ENCODE measurements at places on chromosomes 5 and 9.

DNA sequence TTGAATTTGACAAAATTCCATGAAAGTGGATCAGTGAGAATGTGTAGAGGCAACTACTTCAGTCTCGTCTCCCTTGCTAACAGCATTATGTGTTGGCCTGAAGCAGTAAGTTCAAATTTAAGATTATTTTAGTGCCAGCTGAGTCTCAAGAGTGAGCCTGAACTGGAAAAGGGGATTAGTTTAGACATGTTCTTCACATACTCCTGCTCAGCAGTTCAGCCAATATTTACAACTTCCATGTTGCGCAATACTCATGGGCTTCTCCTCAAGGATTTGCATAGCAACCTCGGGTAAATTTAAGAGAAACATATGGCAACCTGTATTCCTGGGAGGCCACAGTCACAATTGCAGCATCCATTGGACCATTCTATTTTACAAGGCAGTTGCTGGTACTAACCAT lies 553.8 kb downstream of the PTPRD start:
- no peak for DNase-seq

- DNase-seq, result no peak
Observed at GRCh38 chr5:78544561-78545201, 103.9 kb downstream of the LHFPL2 start.

GRCh38 chr5:132677682-132678400 lies 4.1 kb downstream of the IL4 start:
- no peak for DNase-seq

- DNase-seq, result no peak
Observed at GRCh38 chr5:149517461-149518122, 33.6 kb downstream of the CSNK1A1 start.

DNA sequence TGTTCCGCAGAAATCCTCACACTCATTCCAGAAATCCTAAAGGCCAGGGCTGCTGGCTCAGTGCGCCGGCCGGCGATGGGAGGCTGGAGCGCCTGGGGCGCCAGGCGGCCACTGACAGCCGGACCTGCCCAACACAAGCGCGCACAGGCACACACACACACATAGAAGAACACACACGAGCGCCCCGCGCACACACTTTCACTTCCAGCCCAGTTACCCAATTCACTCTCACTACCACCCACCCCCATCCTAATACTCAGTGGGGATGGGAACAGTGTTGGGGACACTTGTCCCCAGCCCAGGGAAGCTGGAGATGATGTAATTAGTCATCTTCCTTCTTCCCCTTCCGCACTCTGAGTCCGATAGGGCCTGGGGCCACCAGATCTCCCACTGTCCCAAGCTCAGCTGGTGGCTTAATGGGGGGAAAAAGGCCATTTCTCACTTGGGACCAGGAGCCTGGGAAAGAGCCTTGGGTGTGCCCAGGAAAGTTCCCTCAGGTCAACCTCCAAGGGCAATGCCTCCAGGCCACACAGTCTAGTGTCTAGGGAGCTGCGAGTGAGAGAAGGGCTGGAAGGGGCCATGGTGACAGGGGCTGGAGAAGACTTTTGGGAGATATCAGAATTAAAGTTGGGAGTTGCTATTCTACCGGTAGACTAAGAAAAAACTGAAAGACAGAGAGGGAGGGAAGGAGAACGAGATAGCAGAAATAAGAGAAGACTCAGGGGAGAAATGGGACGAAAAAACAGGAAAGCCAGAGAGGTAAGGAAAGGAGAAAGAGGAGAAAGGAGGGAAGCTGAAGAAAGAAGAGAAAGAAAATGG lies 1.7 kb downstream of the EBF1 start:
- no peak for DNase-seq

GRCh38 chr5:27080147-27080546 lies 41.8 kb upstream of the CDH9 start:
- no peak for DNase-seq

- DNase-seq, result no peak
Observed at GRCh38 chr9:97804059-97804365, 49.0 kb upstream of the FOXE1 start.

GRCh38 chr5:107320376-107320775 lies 350.4 kb downstream of the EFNA5 start:
- DNase-seq, result no peak

GRCh38 chr9:114330636-114331035 lies 967 bp downstream of the ORM2 start:
- DNase-seq, result no peak

- no peak for DNase-seq
Observed at GRCh38 chr5:133192716-133193115, 140.9 kb downstream of the HSPA4 start.

- DNase-seq, result no peak
Observed at GRCh38 chr5:19987612-19988361, at the start of gene CDH18. CDH18 (minus strand) TSS chr5:19988200; CDS start chr5:19838986, 149,214 bp downstream.

DNA sequence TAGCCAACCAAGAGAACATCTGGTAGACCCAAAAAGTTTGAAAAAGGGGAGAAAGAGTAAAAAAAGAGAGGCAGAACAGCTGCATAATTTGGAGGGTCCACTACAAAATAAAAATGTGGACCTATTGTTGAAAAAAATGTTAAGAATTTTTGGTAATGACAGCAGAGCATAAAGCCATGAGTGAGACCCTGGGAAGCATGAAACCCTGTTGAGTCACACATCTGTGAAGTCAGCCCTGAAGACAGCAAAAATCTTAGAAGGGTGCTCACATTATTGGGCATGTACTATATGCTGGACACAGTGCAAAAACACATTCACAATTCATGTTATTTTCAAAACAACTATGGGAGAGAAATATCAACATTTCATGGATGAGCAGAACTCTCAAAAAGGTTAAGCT lies 56.4 kb upstream of the LIFR start:
- no peak for DNase-seq

DNA sequence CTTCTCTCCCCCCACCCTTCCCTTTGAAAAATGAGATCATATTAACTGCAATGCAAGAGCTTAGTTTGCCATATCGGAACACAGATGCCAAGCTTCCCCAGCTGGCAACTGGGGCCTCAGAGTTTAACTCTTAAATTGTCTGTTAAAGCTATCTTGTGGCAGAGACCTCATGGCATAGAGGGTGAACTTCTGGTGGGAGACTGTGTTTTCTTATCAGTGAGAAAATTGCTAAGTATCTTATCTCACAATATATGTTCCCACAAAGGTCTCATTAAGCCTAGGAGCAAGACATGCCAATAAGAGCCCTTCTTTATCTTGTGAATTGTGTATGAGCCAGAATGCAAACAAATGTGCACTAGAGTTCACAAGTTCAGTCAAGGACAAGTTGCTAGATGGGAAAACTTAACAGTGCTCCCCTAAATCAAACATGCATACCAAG lies 12.3 kb downstream of the NFIB start:
- no peak for DNase-seq

DNA sequence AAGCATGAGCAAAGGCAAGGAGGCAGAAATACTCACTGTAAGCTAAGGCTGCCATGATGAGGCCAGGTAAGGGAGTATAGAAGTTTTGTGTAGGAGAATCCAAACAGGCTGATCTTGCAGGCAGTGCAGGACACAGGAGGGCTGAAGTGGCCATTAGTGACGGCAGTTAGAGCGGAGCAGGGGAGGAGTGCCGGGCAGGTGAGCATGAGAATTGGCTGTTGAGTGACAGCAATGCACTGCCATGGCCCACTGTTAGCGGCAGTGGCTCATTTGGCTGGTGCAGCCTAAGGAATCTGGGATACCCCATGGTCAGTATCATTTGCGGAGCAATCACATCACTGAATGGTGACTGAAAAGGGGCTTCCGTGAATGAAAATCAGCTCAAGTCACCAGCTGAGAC lies 22.8 kb downstream of the RGS3 start:
- DNase-seq, result no peak

DNA sequence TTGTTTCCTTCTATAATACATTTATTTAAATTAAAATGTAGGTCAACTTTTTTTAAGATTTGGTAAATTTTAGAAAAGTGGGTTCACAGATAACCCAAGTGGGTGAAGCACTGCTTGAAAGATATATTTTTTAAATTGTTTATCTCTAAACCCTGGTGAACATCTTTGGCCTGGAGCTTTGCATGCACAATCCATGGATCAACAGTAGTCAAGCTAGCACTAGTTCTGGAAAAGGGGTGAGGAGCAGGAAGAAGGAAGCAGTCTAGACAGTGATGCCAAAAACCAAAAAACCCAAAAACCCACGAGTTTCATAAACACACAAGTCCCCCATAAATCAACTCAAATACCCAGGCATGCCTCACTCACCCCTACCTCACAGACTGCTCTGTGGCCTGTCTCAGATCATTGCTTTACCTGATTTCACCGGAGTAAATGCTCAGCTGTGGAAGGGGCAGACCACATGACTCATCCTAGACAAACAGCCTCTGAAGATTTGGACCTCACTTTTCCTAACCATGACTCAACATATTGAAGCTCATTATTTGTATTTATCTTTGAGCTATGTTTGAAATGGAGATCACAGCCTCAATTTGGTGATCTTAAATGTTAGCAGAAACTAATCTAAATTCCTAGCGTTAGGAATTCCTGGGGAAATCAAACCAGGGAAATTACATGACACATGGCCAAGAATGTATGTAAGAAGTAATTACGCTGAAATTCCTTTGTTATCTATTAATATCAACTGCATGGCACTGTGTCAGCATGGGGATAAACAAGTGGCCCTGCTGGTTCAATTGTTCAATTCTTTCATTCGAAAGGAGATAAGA lies 149.6 kb downstream of the ZNF608 start:
- no peak for DNase-seq

DNA sequence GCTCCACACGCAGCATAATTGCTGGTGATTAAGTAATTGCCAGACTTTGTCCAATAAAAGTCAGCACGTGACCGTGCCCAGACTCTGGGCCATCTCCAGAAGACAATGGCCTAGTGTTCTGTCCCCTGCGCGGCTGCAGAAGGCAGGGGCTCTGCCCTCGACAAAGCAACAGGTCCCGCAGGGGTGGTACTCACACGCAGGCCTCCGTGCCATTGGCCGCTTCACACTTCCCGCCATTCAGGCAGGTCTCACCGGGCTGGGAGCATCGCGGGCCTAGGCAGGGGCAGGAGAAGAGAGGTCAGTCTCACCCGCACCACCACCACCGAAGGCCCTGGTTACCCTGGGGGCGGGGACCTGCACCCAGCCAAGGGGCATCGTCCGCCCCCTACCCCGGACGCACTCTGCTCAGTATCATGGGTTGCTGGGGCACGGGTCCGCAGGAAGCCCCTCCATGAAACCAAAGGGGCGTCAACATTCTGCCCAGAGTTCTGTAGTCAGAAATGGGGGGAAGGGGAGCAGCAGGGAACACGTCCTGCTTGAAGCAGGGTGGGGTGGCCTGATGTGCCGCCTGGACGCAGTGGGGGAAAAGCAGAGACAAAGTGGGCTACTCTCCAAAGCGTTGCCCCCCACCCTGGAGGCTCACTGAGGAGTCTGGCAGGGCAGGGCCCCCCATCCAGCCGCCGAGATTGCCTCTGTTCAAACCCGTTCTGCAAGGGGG lies 1.9 kb downstream of the NOTCH1 start:
- DNase-seq, result no peak

- peak; percentile 89 for DNase-seq
Observed at GRCh38 chr5:57298295-57298984, 124.6 kb downstream of the GPBP1 start.

DNA sequence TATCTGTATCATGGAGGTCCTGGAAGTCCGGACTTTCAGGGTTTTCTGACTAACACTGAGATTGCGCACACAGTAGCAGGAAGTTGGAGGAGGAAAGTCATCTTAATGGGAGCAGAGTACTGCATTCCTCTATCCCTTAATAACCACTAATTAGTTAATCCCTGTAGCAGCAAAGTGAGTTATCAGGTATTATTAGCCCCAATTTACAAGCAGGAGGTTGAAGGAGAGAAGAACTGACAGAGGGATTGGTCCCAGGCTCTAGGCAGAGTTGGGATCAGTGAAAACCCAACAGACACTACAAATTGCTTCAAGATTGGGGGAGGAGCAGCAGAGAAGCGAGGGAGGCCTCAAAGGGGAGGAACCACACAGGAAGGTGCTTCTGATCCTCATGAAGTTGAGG lies 74.5 kb upstream of the XPA start:
- DNase-seq, result no peak

DNA sequence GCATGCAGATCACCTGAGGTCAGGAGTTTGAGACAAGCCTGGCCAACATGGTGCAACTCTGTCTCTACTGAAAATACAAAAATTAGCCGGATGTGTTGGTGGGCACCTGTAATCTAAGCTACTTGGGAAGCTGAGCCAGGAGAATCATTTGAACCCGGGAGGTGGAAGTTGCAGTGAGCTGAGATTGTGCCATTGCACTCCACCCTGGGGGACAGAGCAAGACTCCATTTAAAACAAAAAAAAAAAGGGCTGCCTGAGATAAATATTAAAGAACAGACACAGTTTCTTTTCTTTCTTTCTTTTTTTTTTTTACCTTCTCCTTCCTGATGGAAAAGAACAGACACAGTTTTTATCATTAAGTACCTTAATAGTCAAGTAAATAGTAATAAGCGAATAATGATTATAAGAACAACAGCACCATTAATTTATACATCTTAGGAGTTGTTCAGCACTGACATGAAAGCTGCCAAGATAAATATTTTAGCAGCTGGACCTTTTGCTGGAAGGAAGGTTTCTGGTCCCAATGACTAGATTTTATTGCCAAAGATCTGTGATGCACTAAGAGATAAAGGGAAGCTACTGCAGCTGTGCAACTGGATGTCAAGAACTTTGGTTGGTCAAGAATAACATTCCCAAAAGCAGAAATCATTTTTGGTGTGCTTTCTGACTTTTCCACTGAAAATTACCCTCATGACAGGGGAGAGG lies 7.0 kb downstream of the CENPP start:
- no peak for DNase-seq

DNA sequence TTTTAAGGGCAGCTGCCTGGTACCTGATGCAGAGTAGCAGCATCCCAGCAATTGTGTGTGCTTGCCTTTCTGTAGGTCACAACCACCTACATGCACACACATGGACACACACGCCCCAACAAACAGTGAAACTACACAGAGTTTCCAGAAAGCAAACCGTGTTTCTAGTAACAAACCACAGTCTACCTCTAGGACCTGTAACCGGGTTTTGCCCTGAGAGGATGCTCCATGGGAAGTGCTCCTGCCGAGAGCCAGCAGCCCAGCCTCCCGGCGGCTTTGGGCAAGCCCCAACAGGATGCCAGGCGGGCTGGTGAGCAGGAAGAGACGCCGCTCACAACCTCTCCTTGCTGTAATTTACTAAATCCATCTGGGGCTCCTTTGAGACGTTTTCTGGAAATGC lies 4.1 kb upstream of the TCF7 start:
- no peak for DNase-seq

GRCh38 chr9:125428902-125429467 lies 167.4 kb downstream of the GAPVD1 start:
- DNase-seq, result no peak

GRCh38 chr5:179187681-179188575 lies 127.8 kb downstream of the ZNF354C start:
- DNase-seq, result no peak

Data from stimulated activated CD4-positive, alpha-beta T cell treated with anti-CD3 and anti-CD28 coated beads, Interleukin-1b, Interleukin-23, amount 100 ng/mL, for 24 hours (primary cell).